ENCODE measurements at places on chromosomes 6 and 20.

GRCh38 chr6:1498491-1499113, 109.2 kb downstream of the FOXF2 start:
- no peak for DNase-seq

DNA sequence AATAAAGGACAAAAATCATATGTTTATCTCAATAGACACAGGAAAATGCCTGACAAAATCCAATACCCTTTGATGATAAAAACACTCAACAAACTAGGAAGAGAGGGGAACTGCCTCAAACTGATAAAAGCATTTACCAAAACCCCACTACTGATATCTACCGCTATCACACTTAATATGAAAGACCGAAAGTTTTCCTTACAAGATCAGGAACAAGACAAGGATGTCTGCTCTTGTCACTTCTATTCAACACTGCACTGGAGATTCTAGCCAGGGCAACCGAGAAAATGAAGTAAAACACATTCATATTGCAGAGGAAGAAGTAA, 25.1 kb downstream of the GZF1 start:
- DNase-seq, result no peak

GRCh38 chr6:15441215-15441868, 195.5 kb downstream of the JARID2 start:
- DNase-seq, result peak; percentile 58

DNA sequence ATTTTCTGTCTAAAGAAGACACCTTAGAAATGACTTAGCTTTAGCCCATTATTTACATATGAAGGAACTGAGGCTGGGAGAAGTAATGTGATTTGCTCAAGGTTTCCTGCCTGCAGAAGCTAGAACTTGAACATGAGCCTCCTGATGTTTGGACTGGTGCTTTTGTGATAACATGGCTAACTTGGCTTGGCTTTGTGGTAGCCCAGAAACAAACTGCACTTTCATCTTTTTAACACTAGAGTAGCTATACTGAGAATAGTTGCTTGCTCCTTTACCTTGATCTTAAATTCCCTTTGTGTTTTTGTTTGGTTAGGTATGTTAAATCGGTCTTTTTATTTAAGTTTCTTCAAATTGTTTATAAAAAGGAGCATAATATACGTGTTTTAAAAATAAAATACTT, 163.5 kb upstream of the MANEA start:
- DNase-seq, result no peak
